ENCODE measurements at places on chromosomes 11 and 22.
A peak's percentile ranks its signal among the peaks of the same experiment; 100 is the strongest.

GRCh38 chr11:11718511-11718910 lies 96.7 kb upstream of the GALNT18 start:
- DNase-seq: no peak

GRCh38 chr11:113725913-113726312 lies 19.8 kb upstream of the TMPRSS5 start:
- no peak for DNase-seq

DNA sequence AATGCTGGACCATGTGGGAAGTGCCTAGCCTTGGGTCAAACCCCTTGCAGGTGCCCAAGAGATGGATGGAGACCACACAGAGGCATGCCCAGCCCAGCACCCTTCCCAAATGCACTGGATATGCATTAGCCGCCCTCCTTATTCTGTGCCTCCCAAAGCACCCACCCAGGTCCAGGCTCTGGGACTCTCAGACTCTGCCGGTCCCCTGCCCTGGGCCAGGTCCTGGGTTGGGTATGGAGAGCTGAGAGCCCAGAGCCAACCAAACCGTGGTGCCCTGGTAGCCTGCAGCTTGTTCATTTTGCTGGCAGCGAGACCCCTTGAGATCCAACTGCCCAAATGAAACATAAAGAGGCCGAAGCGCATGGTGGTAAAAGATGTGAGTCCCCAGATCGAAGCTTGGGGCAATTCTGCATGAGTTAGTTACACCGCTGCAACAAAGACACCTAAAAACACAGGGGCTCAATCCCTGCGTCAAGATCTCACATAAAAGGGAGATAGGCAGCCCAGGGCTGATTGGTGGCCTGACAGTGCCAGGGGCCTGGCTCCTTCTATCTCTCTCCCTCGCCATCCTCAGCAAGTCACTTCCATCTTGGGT lies 61.5 kb downstream of the MYEOV start:
- no peak for DNase-seq

DNA sequence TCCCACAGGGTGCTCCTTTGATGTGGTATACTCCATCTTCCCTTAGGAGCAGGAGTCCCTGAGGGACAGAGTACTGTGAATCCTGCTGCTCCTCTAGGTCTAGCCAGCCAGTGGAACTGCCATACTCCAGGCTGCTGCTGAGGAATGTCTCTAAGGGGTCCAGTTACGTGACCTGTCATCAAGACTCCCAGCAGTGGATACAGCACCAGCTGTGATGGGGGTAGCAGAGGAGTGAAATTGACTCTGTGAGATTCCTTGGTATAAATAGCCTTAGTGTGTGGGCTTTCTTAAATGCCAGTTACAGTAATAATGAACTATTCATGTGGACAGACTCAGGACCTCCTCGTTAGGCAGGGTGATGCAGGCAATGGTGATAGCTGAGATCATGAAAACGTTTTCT lies 140.4 kb upstream of the LUZP2 start:
- DNase-seq: no peak

- no peak for DNase-seq
Observed at GRCh38 chr11:86176165-86176884, 68.2 kb upstream of the EED start.

DNA sequence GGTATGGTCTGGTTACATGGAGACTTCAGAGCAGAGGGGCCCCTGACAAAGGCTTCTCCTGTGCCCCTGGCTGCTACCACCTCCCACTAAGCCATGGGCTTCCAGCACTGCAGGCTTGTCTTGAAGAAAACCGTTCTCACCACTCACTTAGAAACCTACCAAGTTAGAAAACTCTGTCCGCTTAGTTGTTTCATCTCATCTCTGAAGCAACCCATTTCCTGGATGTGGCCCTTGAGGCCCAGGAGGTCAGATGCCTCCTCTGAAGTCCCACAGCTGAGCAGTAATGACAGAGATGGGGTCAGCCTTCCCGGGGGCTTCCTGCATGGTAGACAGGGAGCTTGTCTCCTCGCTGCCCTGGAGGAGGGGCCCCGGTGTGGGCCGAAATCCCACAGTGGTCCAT lies 12.9 kb downstream of the CSF2RB start:
- DNase-seq: no peak

- no peak for DNase-seq
Observed at GRCh38 chr11:76783294-76783895, at the start of gene TSKU. Gene TSKU (plus strand): TSS chr11:76783356. CDS start chr11:76795617, 12,261 bp downstream.

DNA sequence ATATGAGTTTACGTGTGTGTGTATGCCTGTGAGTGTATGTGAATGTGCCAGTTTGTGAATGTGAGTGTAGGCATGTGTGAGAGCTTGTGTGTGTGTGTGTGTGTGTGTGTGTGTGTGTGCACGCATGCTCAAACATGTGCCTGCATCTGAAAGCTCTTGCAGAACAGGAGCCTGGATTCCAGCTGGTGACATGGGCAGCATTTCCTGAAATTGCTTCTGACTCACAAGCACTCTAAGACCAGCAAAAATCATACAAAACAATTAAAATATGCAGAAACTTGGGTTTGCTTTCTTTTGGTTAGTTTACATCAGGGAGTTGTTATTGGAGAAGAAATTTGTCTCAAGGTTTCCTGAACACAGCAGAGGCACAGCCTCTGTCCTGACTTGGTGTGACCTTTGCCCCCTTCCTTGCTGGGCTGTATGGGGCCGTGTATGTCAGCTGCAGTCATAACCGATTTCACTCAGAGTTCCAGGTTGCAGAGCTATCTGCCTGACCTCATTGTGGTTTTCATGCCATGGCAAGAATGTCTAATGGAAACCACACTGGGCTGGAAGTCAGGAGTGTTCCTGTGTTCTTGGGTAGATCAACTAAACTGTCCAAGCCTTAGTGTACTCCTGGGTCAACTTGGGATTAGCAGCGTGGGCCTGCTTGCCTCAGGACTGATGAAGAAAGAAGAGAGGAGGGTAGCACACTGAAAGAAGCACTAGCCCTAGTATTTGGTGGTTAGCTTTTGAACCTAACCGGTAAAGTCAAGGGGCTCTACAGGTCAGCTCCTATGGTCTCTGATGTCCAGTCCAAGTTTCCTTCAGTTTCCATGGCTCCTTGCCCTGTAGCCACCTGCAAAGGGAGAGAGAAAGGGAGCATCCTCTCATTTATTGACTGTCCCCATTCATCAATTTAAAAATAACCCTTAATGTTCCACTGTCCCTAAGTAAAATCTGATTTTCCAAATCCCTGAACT lies 143.7 kb downstream of the SNX19 start:
- peak; percentile 95 for DNase-seq

GRCh38 chr11:120751550-120751949 lies 240.0 kb downstream of the GRIK4 start:
- DNase-seq: no peak

- DNase-seq: no peak
Observed at GRCh38 chr11:130391711-130392110, 36.7 kb downstream of the ADAMTS8 start.

DNA sequence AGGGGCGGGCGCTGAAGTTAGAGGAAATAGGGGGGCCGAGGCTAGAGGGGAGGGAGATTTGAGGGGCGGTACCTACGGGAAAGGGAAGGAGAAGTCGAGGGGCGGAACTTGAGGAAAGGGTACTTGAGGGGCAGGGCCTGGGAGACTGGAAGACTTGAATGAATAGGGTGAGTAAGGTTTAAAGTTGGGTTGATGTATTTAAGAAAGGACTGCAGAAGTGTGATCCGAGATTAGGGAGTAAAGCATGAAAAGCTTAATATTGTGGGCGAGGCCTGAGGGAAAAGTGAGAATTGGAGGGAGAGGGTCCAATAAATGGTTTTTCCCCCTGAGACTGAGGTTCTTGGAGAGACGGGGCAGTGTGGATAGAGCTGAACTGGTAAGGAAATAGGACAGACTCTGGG lies 723 bp downstream of the HSCB start:
- no peak for DNase-seq

GRCh38 chr22:23251445-23252093 lies 71.3 kb downstream of the BCR start:
- no peak for DNase-seq

- peak; percentile 90 for DNase-seq
Observed at GRCh38 chr11:102177974-102178631, 67.9 kb downstream of the YAP1 start.

- DNase-seq: no peak
Observed at GRCh38 chr11:61164606-61165424, 3.6 kb upstream of the VPS37C start.

- DNase-seq: no peak
Observed at GRCh38 chr11:14821031-14821430, 71.0 kb downstream of the CYP2R1 start.

GRCh38 chr11:128734103-128734831 lies 40.4 kb downstream of the FLI1 start:
- no peak for DNase-seq

- DNase-seq: no peak
Observed at GRCh38 chr11:282630-283360, 4.6 kb downstream of the NLRP6 start.

- peak; percentile 59 for DNase-seq
Observed at GRCh38 chr22:31969789-31970489, 25.6 kb downstream of the YWHAH start.

- no peak for DNase-seq
Observed at GRCh38 chr11:1151366-1152315, 6.1 kb upstream of the MUC5AC start.

GRCh38 chr11:65630215-65630614 lies 7.7 kb upstream of the SIPA1 start:
- no peak for DNase-seq

GRCh38 chr11:22416462-22416861 lies 78.3 kb downstream of the SLC17A6 start:
- peak; percentile 60 for DNase-seq

- DNase-seq: peak; percentile 75
Observed at GRCh38 chr11:108654994-108655631, 9.8 kb upstream of the DDX10 start.

- no peak for DNase-seq
Observed at GRCh38 chr11:94325681-94326080, 21.3 kb downstream of the IZUMO1R start.

DNA sequence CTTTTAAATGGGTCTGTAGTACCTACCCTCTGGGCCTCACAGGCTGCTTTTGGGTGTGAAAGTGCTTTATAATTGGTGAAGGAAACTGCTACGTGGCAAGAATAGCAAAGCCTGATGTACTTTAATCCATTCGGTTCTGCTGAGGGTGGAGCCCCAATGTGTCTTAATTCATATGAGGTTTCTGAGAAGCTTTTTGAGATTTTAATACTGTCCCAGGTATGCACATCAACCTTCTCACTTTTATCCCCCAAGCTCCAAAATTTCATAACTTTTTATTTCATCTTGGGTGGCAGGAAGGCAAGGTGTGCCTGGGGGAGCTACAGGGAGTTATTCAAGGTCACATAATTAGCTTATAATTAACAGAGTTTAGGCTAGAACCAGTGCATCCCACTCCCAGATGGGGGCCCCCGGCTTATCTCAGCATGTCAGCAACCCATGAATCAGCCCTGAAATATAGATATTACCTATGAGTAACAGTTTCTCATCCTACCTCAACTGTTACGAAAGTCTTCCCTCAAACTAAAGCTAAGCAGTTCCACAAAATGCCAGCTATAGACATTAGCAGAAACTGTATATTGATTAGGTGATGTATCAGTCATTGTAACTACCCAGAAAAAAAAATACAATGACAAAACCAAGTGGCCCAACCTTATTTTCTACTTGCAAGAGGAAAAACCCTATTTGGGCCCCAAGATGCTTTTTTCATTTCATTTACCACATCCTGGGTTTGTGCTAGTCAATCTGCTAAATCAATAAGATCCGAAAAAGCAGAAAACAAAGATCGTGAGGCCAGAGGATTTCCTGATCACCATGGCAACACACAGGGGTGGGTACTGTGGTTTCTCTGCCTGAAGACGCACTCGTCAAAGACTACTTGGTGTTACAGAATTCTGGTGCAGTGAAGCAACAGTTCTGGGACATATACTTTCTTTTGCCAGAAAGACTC lies 26.7 kb downstream of the CD44 start:
- DNase-seq: peak; percentile 75

- DNase-seq: peak; percentile 81
Observed at GRCh38 chr11:88352139-88352538, 14.6 kb upstream of the CTSC start.

GRCh38 chr22:37133304-37134018 lies 16.3 kb downstream of the IL2RB start:
- no peak for DNase-seq

DNA sequence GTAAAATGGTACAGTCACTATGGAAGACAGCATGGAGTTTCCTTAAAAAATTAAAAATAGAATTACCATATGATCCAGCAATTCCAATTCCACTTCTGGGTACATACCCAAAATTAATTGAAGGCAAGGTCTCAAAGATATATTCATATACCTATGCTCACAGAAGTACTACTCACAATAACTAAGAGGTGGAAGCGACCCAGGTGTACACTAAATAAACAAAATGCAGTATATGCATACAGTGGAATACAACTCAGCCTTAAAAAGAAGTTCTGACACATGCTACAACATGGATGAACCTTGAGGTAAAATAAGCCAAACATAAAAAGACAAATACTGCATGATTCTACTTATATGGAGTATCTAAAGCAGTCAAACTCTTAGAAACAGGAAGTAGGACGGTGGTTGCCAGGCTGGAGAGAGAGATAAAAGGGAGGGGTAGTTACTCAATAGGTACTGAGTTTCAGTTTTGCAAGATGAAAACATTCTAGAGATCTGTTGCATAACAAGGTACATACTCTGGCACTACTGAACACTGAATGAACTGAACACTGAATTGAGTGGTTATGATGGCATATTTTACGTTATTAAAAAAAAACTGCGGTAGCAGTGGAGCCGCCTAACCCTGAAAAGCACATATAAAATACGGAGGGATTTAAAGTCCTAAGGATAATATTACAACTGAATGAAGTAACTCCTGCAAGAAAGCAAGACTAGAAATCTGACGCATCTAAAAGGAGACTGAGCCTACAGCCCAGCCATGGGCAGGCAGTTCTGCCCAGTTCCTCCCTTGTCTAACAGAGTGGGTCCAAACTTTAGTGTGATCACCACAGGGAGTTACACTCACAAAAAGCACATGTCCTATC lies 12.8 kb downstream of the DGCR2 start:
- peak; percentile 82 for DNase-seq

- no peak for DNase-seq
Observed at GRCh38 chr11:27310707-27311106, 52.3 kb downstream of the CCDC34 start.

- peak; percentile 27 for DNase-seq
Observed at GRCh38 chr11:95398437-95399112, 167.6 kb upstream of the SESN3 start.

GRCh38 chr22:41664951-41665350 lies 23.7 kb downstream of the SNU13 start:
- DNase-seq: no peak

GRCh38 chr22:41223535-41223934 lies 17.2 kb downstream of the CHADL start:
- DNase-seq: no peak

All from adipocyte (in vitro differentiated cells).